ENCODE measurements at places on chromosomes 1 and 21.

DNA sequence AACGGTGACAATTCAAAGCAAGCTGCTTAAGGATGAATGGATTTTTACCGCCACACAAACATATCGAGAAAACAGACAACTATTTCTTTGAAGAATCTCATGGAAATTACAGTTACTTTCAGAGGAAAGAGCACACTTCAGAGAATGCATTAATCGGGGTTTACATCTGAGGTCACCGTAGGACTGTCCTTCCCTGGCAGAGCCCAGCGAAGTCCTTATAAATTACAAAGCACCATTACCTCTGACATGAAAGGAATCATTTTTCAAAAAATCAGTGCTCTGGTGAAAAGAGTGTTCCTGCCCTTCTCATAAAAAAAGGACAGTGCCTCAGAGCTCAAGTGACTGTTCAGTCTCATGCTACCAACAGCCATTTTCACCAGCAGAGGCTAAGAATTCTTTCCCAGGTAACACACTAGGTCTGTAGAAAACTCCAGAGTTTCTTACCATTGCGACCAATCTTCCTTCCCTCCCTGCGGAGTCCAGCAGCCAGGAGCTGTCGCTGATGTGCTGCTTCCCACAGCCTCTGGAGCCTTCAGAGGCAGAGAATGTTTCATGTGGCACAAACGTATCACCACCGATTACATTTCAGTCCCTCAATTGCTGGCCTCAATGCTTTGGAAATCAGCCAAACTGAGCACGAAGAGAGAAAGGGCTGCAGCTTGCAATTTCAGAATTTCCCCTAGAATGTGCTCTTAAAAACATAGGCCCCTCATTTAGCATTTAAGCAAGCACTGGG is 75.4 kb downstream of the PLD5 start:
- no peak for DNase-seq

GRCh38 chr1:74375376-74375775 is 137.0 kb downstream of the LRRC53 start:
- DNase-seq, result no peak

DNA sequence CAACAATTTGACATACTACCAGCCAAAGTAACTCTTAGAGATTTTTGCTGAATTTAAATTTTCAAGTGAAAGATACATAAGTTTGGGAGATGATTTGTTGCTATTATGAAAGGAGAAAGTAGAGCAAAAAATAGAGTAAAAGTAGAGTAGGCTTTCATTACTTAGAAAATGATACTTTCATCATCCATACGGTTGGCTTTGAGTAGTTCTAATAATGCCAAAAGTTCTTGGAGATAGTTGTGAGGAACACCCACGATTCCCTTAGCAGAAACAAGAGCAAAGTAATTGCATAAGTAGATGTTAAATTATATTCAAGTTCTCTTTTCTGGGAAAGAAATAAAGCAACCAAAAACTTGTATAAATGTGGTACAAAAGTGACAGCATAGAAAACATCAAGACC is 95.0 kb upstream of the VAV3 start:
- no peak for DNase-seq

DNA sequence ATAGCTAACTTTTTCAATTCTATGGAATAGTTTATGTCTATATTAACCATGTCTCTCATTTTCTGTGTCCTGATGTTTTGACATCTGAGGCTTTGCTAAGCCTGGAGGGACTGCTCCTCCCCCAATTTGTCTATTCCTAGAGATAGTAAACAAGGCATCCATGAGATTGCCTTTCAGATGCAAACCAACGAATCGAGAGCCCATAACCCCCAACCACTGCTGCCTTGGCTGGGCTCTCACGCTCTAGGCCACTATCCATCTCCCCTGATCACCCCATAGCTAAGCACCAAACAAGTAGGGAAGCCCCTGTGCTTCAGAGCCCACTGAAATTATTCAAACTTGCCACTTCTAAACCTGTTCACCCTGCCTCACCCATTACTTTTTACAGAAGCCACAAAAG is 437.7 kb downstream of the SETD4 start:
- DNase-seq, result no peak

DNA sequence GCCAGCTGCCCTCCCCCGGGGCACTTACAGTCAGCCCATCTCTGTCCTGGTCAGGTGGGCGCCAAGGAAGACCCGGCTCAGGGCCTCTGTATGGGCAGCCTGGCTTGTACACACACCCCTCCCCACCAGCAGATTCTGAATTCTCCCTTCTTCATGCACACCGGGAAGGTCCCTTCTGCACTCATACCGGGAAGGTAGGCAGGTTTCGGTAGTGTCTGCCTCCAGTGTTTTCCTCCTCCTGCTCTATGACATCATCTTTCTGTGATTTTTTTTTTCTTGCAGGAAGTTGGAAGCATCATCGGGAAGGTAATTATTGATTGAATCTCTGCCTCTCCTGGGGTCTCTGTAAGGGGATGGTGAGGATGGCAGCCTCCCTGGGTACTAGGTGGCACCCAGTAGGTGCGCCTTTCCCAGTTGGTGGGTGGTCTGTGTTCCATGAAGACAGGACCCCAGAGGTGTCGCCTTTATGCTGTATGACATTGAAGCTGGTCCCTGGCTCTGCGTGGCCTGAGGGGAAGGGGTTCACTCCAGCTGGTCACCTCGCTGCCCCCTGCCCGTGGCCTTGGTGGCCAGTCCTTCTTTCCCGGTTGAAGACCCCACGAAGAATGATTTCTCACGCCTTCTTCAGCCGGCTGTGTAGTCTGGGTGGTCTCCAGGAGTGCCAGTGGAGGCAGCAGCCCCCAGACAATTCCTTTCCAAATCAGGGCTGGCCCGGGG is 82.1 kb upstream of the COL6A1 start:
- no peak for DNase-seq

DNA sequence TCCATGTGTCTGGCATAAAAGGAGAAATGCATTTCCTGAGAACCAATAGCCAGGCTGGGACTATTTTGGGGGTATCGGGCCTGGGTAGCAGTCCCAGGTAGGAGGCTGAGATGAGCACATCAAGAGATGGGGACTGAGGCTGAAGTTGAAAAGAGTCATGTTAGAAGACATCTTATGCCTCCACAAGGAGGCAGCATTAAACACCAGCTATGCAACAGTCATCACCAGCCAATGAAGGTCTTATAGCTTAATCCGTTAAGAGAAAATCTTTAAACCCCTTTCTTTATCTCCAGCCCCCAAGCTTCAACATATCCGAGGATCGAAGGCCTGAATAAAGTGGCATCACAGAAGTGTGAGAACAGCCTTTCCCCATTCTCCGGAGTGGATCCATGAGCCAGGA is 640.7 kb upstream of the PTBP2 start:
- DNase-seq, result no peak

GRCh38 chr1:9753121-9753531 is 70.6 kb downstream of the CLSTN1 start:
- DNase-seq, result no peak

GRCh38 chr1:151131701-151132334 is 14.6 kb downstream of the SEMA6C start:
- DNase-seq, result peak; percentile 62

GRCh38 chr1:176157995-176158394 is 49.1 kb downstream of the COP1 start:
- DNase-seq, result no peak

- DNase-seq, result no peak
Observed at GRCh38 chr1:115364780-115365155, 26.7 kb upstream of the NGF start.

DNA sequence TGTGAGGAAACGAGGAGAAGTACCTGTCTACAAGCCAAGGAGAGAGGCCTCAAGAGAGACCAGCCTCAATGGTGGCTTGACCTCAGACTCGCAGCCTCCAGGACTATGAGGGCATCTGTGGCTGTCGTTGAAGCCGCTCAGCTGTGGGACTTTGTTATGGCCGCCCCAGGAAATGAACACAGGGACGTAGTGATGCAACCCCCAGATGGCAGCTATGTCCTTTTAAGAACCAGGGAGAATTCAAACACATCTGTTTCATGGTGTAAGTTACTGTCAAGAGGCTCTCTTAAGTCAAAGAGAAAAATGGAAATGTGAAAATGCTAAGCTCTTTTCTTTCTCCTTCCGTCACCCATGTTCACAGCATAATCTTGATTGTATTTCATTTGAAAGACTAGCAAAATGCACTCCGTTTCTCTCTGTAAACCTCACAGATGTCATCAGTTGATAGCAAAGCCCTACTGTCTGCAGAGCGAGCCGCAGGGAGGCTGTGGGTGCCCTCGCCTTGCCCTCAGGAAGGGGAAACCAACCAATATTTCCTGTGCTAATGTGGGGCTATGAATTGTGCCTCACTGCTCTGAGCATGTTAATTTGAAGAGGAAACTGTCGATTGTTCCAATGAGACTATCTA is 21.3 kb downstream of the UBASH3A start:
- DNase-seq, result no peak

DNA sequence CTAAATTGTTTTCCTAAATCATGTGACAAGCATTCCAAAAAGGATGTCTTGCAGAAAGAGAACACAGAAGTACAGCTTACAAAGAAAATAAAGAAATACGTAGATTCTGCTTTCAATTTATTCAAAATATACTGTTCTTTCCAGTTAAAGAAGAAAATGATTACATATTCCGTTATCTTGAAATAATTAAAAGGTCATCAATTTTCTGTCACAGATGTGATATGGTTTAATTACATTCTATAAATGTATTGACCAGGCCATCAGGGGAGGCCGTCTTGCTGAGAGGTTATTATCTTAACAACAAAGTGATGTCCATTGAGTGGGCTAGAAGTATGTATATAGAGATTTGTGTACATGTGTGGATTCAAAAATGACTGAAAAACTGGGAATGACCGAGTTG is 432.9 kb downstream of the SETD4 start:
- DNase-seq, result no peak

DNA sequence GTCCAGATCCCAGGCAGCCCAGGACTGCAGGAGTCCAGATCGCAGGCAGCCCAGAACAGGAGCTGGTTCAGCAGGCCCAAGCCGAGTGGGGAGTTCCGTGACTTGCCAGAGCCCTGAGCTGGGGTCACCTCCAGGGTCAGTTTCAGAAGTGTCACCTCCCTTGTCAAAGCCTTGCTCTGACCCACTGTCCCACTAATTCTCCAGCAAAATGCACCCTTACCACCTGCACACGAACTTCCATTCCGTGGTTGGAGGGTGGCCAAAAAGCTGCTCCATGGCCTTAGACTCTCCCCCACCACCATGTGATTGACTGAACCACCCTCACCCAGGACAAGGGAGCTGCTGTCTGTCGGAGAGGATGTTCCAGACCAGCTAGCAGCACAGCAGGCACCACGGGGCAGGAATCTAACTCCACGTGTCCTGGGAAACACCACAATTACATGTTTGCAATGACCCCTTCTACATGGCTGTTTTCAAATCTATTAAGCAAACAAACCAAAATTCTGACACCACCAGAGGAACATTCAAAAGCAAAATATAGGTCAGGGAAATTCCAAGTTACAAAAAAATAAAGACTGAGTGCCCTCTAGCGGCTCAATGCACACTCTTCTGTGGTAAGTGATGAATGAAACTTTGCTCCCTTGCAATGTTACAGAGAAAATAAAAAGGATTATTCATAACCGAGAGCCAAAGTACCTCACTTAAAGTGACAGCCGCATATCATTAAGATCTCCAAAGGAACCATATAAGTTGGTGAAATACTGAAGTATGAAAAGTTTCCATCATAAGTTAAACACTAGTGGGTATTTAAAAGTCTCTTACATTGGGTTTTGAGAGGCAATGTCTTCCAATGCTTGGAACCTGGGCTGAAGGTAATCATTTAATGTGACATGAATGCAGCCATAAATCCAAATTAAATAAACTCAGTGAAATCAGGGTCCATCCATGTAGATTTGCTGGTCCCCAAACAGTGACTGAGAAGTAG is 76.3 kb downstream of the NPHP4 start:
- DNase-seq, result peak; percentile 41

- no peak for DNase-seq
Observed at GRCh38 chr1:9075022-9075421, 5.6 kb upstream of the SLC2A5 start.

DNA sequence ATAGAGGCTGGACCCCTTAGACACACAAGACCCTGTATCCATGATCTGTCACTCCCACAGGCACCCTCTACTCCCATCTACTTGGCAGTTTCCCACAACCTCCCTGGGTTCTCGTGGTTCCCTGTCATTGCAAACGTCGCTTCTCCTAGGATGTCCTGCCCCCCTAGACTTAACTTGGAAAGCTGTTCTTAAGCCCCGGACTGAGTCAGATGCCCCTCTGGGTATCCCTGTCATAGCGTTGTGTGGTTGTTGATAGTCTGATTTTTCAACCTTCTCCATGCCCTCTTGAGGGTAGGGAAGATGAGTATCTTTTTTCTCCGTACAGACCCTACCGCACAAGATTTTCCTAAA is 11.8 kb downstream of the RCC1 start:
- DNase-seq, result peak; percentile 43

- DNase-seq, result peak; percentile 47
Observed at GRCh38 chr1:44501047-44501890, 96.2 kb downstream of the RNF220 start.

DNA sequence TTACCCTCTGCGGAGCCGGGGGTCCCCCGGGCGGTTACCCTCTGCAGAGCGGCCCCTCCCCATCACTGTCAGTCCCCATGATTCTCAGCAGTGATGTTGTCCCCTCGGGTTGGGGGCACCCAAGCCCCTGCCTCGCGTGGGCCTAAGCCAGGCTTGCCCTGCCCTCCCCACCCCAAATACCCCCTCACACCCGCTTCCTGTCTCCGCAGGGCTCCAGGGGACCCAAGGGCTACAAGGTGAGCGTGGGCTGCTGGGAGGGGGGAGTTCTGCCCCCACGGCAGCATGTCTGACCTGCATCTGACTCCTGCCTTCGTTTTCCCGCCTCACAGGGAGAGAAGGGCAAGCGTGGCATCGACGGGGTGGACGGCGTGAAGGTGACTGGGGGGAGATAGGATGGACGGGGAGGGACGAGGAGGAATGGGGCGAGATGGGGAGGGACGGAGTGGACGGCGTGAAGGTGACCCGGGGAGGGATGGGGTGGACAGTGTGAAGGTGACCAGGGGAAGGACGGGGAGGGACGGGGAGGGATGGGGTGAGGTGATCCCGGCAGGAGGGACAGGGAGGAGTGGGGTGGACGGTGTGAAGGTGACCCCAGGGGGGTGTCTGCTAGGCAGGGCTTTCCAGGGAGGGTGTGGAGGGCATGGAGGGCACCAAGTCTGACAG is 8.6 kb downstream of the COL6A1 start:
- peak; percentile 22 for DNase-seq

DNA sequence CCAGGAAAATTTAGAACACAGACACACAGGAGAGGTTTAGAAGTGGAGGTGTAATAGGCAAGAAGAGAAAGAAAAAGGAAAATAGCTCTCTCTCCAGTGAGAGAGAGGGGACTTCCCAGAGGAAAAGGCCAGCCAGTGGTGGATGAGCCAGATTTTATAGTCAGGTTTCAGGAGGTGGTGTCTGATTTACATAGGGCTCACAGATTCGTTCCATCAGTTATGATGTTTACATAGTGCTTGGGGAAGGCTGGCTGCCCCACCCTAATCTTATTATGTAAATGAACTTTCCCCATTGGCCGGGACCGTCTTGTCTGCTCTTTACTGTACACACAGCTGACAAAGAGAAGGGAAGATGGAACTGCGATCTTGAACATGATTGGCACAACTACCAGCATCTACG is 797.3 kb downstream of the PLA2G4A start:
- no peak for DNase-seq

- no peak for DNase-seq
Observed at GRCh38 chr1:206464456-206464964, 5.8 kb upstream of the IKBKE start.

Measured in femur (tissue), 1 donor.